ENCODE measurements at places on chromosomes 3 and 15. TPM values are rescaled to one million over a fixed set of nuclear protein-coding genes. Genes with fewer than 3 reads are reported as not detected.

DNA sequence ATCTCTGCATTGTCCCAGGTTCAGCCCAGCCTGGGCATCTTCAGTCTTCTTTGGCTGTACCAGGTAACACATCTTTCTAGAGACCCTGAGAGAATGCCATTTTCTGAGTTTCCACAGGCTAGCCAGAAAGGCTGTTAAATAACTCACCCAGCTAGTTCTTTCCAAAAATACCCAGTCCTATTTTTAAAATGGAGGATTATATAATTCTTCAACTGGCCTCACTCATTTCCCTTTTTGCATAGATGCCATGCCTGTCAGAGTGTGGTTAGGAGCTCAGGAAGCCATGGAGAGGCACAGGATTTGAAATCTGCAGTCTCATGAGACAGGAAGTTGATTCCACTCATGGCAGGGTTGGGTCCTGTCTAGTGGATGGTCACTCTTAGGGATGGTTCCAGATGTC lies 39.8 kb downstream of the CEMIP start:
- H3K27me3 ChIP-seq = no peaks in the 10 kb centered on the region
- no peak overlapping the region for H3K27ac ChIP-seq
- no peaks in the 10 kb centered on the region for H3K36me3 ChIP-seq
- no peak for DNase-seq
- no peak overlapping the region for H3K4me3 ChIP-seq

- H3K4me3 ChIP-seq = no peak overlapping the region
- peaks cover 12% of the 10 kb centered on the region for H3K4me1 ChIP-seq
- no peaks in the 10 kb centered on the region for H3K27me3 ChIP-seq
- no peaks in the 10 kb centered on the region for H3K36me3 ChIP-seq
These were observed 58.3 kb upstream of the SLC4A7 start for GRCh38 chr3:27542476-27542875.

The AHSG gene
- total RNA-seq = not detected

DNA sequence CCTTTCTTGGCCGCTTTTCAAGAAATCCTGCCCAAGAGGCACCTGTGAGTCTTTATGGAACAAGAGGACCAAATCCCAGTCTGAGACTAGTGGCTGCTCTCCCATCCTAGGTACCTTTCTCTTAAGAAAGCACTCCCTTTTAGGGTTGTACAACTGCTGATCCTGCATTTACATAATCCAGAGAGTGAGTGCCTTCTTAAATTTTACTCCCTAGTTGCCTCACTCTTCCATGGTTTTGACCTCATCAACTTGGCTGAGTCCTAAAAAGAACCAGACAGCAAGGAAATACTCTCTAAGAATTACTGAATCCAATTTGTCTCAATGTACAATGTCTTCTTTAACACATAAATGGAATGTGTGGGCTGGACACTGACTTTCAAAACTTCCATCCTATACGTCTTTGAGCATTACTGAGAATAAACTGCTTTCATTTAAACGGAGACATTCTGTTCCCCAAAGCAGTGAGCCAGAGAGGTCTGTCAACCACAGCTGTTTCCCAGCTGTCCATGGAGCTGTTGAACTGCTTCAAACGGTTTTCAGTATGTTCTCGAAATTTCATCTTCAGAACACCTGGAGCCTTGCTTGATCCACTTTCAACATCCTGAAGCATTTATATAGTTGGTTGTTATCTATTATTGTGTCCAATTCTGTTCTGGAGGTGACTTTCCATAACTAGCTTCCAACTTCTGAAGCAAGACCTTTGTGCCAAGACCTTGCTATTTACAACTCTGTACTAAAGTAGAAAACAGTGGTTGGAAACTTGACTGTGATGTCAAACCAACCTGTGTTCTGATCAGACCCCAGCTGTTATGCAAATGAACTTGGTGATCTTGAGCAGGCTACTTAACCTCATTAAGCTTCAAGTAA lies 179.1 kb downstream of the SLC9A9 start:
- no peaks in the 10 kb centered on the region for H3K27me3 ChIP-seq
- H3K4me1 ChIP-seq = no peaks in the 10 kb centered on the region
- H3K4me3 ChIP-seq = no peak overlapping the region
- no peaks in the 10 kb centered on the region for H3K36me3 ChIP-seq

- DNase-seq = no peak
- no peaks in the 10 kb centered on the region for H3K36me3 ChIP-seq
- H3K4me3 ChIP-seq = no peak overlapping the region
- no peaks in the 10 kb centered on the region for H3K4me1 ChIP-seq
These were observed 336.4 kb upstream of the SATB1 start for GRCh38 chr3:18761530-18761929.

Data from endothelial cell of umbilical vein (primary cell).